ENCODE measurements at places on chromosomes 6 and 20. TPM values are rescaled to one million over a fixed set of nuclear protein-coding genes. Genes with fewer than 3 reads are reported as not detected.
A peak's percentile ranks its signal among the peaks of the same experiment; 100 is the strongest.

DNA sequence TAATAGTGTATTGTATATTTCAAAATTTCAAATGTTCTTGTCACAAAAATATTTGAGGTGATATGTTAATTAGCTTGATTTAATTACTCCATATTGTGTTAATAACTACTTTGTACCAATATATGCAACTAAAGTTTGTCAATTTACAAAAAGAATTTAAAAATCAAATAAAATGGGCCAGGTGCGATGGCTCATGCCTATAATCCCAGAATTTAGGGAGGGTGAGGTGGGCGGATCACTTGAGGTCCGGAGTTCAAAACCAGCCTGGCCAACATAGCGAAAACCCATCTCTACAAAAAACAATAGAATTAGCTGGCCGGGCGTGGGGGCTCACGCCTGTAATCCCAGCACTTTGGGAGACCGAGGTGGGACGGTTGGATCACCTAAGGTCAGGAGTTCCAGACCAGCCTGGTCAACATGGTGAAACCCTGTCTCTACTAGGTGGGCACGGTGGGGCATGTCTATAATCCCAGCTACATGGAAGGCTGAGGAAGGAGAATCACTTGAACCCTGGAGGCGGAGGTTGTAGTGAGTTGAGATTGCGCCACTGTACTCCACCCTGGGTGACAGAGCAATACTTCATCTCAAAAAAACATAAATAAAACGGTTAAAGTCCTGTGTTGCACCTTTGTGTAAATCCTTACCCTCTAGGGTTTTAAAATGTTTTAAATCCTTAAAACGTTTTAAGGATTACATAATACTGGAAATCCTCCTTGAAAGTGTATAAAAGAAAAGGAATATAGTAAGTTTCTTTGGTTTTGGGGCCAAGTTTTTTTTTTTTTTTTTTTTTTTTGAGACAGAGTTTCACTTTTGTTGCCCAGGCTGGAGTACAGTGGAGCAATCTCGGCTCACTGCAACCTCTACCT lies 4.0 kb downstream of the HSPA1B start:
- H3K36me3 ChIP-seq = peaks cover 5% of the 10 kb centered on the region
- H3K4me1 ChIP-seq = peaks cover 44% of the 10 kb centered on the region

- no peaks in the 10 kb centered on the region for H3K4me1 ChIP-seq
- no peak for DNase-seq
- no peak overlapping the region for H3K4me3 ChIP-seq
- H3K27ac ChIP-seq = no peak overlapping the region
- no peaks in the 10 kb centered on the region for H3K36me3 ChIP-seq
Observed at GRCh38 chr6:140252099-140252498, 877.7 kb upstream of the CITED2 start.

GRCh38 chr20:57794600-57795341 lies 85.0 kb upstream of the PMEPA1 start:
- no peak overlapping the region for H3K4me3 ChIP-seq
- no peaks in the 10 kb centered on the region for H3K27me3 ChIP-seq
- no peak for DNase-seq
- H3K36me3 ChIP-seq = no peaks in the 10 kb centered on the region

GRCh38 chr6:150732765-150733539 lies 132.6 kb upstream of the MTHFD1L start:
- no peak overlapping the region for H3K27ac ChIP-seq
- H3K27me3 ChIP-seq = no peaks in the 10 kb centered on the region
- no peaks in the 10 kb centered on the region for H3K36me3 ChIP-seq
- no peaks in the 10 kb centered on the region for H3K4me1 ChIP-seq
- no peak overlapping the region for H3K4me3 ChIP-seq

- H3K27me3 ChIP-seq = no peaks in the 10 kb centered on the region
- no peaks in the 10 kb centered on the region for H3K36me3 ChIP-seq
- no peak overlapping the region for H3K27ac ChIP-seq
- no peak overlapping the region for H3K4me3 ChIP-seq
Observed at GRCh38 chr6:85868685-85869084, 226.0 kb upstream of the SYNCRIP start.

DNA sequence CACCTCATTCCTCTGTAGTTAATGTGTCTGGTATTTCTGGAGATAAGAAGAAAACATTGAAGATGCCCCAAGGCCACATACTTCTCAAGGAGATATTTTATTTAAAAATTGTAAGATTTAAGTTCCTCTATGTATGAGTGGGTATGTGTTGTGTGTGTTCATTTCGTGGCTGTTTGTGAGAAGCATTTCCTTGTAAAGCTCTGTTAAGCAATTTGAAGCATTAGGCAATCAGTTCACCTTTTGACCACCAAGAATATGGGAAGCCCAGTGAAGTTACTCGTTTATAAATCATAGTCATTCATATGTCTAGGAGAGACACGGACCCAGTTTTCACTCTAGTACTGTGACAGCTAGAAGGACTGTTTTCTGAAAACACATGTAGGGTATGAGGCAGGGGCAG lies 717.6 kb upstream of the MAP3K7 start:
- no peak overlapping the region for H3K27ac ChIP-seq
- H3K27me3 ChIP-seq = no peaks in the 10 kb centered on the region
- H3K4me1 ChIP-seq = no peaks in the 10 kb centered on the region
- H3K4me3 ChIP-seq = no peak overlapping the region

- H3K36me3 ChIP-seq = no peaks in the 10 kb centered on the region
- no peaks in the 10 kb centered on the region for H3K27me3 ChIP-seq
- peak; percentile 70 for DNase-seq
- no peaks in the 10 kb centered on the region for H3K4me1 ChIP-seq
- H3K4me3 ChIP-seq = no peak overlapping the region
Observed at GRCh38 chr6:170211404-170212025, 79.4 kb downstream of the DLL1 start.

DNA sequence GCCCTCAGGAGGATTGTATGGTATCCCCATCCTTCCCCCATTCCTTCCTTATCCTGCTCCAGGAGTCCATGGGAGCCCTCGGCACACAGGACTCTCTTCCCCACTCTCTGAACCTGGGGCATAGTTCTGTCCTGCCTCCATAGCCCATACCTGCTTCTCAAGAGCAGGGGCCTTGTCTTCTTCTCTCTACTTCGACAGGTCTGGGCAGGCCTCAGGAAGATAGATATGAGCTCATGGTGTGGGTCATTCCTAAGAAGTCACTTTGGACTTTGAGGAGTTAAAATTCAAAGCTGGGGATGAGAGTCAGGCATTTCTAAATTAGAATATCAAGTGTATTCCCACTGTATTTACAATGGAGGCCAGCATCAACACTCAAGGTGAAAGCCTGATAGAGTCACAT lies 8.4 kb upstream of the ADA start:
- H3K27ac ChIP-seq = no peak overlapping the region
- DNase-seq = no peak
- no peaks in the 10 kb centered on the region for H3K27me3 ChIP-seq
- H3K36me3 ChIP-seq = no peaks in the 10 kb centered on the region

- H3K27me3 ChIP-seq = no peaks in the 10 kb centered on the region
- no peaks in the 10 kb centered on the region for H3K4me1 ChIP-seq
- DNase-seq = no peak
- no peak overlapping the region for H3K27ac ChIP-seq
- no peak overlapping the region for H3K4me3 ChIP-seq
Observed at GRCh38 chr6:68468244-68468884, 166.7 kb upstream of the ADGRB3 start.

DNA sequence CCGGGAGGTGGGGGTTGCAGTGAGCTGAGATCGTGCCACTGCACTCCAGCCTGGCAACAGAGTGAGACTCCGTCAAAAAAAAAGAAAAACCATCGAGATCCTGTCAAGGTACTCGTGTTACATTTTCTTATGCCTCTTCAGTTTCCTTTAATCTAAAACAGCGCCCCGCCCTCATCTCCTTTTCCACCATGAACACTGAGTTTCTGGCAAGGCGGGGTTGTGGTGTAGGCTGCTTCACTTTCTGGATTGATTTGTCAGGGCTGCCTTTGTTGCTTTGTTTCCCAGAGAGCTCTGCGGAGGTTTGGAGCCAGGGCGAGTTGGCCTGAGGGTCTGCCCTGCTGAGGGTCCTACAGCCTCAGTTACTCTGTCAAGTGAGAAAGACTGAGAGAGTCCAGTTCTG lies 8.9 kb downstream of the ITPR3 start:
- H3K4me1 ChIP-seq = peaks cover 64% of the 10 kb centered on the region
- H3K4me3 ChIP-seq = no peak overlapping the region
- DNase-seq = no peak
- no peaks in the 10 kb centered on the region for H3K36me3 ChIP-seq

DNA sequence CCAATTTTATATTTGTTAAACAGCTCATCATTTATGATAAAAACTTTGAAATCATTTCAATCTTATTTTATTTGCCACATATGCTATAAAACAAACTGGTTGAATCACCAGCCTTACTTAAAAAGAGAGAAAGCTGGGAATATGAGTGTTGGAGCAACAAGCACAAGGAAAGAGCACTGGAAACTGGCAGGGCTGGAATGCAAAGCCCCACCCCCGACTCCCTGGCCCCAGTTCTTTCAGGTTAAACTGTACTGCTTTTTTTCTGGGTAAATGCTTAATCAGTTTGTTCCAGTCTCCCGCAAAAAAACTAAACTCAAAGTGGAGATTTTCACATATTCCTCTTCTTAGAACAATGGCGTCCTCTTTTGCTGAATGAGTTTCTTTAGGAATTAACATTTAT lies 433.8 kb upstream of the NOX3 start:
- DNase-seq = no peak
- no peaks in the 10 kb centered on the region for H3K27me3 ChIP-seq
- H3K27ac ChIP-seq = no peak overlapping the region
- H3K4me3 ChIP-seq = no peak overlapping the region

- no peaks in the 10 kb centered on the region for H3K36me3 ChIP-seq
- no peak overlapping the region for H3K4me3 ChIP-seq
- H3K27ac ChIP-seq = no peak overlapping the region
- DNase-seq = no peak
Observed at GRCh38 chr20:38172408-38172807, 7.3 kb upstream of the TGM2 start.

DNA sequence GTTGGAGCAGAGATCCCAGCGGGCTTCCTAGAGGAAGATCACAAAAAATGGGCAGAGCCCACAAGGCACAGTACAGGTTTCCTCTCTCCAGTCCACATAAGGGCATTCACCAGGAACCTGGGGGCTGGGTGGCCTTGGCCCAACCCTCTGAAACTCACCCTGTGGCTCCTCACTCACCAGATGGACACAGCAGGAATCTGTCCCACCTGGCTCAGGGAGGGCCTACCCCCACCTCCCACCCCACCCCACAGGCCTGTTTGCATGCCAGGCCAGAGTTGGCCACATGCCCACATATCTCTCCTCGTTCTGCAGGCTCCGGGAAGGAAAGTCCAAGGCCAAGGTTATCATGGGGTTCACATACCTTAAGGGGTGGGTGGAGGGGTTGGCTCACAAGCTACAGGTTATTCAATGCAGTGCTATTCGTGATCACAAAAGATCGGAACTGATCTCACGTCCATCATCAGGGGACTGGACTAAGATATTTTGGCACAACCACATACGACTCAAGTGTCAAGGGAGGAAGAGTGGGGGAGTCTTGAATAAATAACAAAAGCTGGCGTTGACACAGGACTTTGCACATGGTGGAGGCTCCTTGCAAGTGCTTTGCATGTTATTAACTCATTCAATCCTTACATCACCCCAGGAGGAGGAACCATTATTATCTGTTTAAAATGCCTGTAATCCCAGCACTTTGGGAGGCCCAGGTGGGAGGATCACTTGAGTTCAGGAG lies 13.0 kb downstream of the RIPOR3 start:
- no peak for DNase-seq
- peaks cover 47% of the 10 kb centered on the region for H3K4me1 ChIP-seq
- H3K27ac ChIP-seq = no peak overlapping the region
- no peak overlapping the region for H3K4me3 ChIP-seq

GRCh38 chr6:70813885-70814284 lies 143.0 kb downstream of the B3GAT2 start:
- no peaks in the 10 kb centered on the region for H3K4me1 ChIP-seq
- H3K27me3 ChIP-seq = no peaks in the 10 kb centered on the region
- H3K4me3 ChIP-seq = no peak overlapping the region
- DNase-seq = no peak

GRCh38 chr20:13765299-13765698 lies 19.4 kb downstream of the ESF1 start:
- no peaks in the 10 kb centered on the region for H3K27me3 ChIP-seq
- no peaks in the 10 kb centered on the region for H3K4me1 ChIP-seq
- H3K4me3 ChIP-seq = no peak overlapping the region
- no peak overlapping the region for H3K27ac ChIP-seq

DNA sequence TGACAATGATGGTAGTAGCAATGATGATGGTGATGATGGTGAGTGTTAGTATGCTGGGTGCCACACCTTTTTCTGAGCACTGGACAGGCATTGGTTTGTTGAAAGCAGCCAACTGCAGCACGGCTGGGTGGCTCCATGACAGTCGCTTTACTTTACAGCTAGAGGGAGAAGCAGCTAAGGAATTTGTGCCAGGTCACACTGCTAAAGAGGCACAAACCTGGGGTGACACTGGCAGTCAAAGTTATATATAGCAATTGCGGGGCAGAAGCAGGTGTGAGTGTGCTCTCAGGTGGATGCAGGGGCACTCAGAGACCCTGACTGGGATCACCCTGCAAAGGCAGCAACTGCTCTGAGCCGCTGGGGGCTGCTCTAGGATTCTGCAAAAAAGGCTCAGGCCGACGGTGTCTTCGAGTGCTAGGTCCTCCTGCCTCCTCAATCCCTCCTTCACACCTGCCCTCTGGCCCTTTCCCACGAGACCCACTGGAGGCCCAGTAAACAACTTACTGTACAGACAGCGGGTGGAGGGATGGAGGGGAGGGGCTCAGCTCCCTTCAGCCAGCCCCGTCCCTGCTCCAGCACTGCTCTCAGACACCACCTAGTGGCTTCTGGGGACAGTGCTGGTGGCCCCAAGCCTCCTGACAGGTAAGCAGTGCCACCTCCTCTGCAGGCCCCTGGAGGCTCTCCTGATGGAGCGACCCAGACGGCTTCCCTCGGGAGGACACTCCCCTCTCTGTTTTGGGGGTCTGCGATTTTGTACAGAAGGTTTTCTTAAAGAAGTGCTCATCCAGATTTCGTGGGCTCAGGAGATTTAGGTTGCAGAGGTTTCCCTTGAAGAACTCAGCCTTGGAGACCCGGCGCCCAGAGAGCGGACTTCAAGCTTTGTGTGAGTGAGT lies 4.4 kb upstream of the RPS21 start:
- H3K4me1 ChIP-seq = peaks cover 59% of the 10 kb centered on the region
- H3K36me3 ChIP-seq = no peaks in the 10 kb centered on the region
- DNase-seq = no peak

GRCh38 chr6:37251211-37251780 lies 6.3 kb upstream of the TBC1D22B start:
- H3K36me3 ChIP-seq = no peaks in the 10 kb centered on the region
- H3K4me3 ChIP-seq = no peak overlapping the region
- H3K27ac ChIP-seq = no peak overlapping the region
- no peaks in the 10 kb centered on the region for H3K27me3 ChIP-seq
- DNase-seq = no peak

GRCh38 chr6:57276946-57277345 lies 40.5 kb upstream of the PRIM2 start:
- no peaks in the 10 kb centered on the region for H3K36me3 ChIP-seq
- no peaks in the 10 kb centered on the region for H3K27me3 ChIP-seq
- DNase-seq = no peak
- H3K4me1 ChIP-seq = no peaks in the 10 kb centered on the region

GRCh38 chr6:11217360-11218101 lies 14.9 kb downstream of the NEDD9 start:
- H3K27ac ChIP-seq = no peak overlapping the region
- no peak for DNase-seq
- no peaks in the 10 kb centered on the region for H3K36me3 ChIP-seq
- H3K4me1 ChIP-seq = peaks cover 66% of the 10 kb centered on the region
- no peaks in the 10 kb centered on the region for H3K27me3 ChIP-seq

ENPP3 gene
- total RNA-seq = 2.0 TPM

IRF4 gene
- 2.9 TPM for total RNA-seq

PM20D2 gene
- total RNA-seq = 14.0 TPM

SCRT2 gene
- total RNA-seq = not detected

L3MBTL3 gene
- 19.6 TPM for total RNA-seq

HLA-DMB gene
- total RNA-seq = 10.3 TPM

TAF4 gene
- total RNA-seq = 9.6 TPM

RFX6 gene
- total RNA-seq = not detected

CRYBG1 gene
- total RNA-seq = 46.7 TPM

NHLRC1 gene
- total RNA-seq = 0.74 TPM

TNF gene
- not detected for total RNA-seq
